ENCODE measurements at places on chromosomes 12 and 14.

- no peak for DNase-seq
These were observed 71.4 kb upstream of the POC1B start for GRCh38 chr12:89597210-89597609.

DNA sequence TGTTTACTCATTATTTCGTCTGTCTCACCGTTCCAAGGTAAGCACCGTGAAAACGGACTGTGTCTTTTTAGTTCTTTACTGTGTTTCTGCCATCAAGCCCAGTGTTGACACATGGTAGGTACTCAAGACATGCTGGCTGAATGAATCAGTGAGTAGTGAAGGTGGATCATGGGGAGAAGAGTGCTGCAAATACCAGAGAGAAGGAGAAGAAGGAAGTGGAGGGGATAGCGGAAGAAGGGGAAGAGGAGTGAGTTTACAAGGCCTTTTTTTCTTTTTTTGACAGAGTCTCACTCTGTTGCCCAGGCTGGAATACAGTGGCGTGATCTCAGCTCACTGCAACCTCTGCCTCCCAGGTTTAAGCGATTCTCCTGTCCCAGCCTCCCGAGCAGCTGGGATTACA is 54.6 kb downstream of the ETV6 start:
- DNase-seq = no peak

GRCh38 chr12:64931981-64932380 is 107.5 kb downstream of the TBC1D30 start:
- no peak for DNase-seq

- DNase-seq = no peak
These were observed 52.6 kb downstream of the FGD6 start for GRCh38 chr12:95164656-95165055.

- DNase-seq = no peak
These were observed 59.4 kb upstream of the FICD start for GRCh38 chr12:108455706-108456105.

DNA sequence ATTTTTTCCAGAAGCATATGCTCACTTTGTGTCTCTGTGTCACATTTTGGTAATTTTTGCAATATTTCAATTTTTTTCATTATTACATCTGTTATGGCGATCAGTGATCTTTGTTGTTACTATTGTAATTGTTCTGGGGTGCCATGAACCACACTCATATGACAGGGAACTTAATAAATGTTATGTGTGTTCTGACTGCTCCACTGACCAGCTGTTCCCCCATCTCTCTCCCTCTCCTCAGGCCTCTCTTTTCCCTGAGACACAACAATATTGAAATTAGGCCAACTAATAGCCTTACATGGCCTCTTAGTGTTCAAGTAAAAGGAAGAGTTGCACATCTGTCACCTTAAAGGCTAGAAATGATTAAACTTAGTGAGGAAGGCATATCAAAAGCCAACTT is 46.0 kb downstream of the SCN8A start:
- no peak for DNase-seq

- no peak for DNase-seq
These were observed 24.6 kb upstream of the FSCB start for GRCh38 chr14:44531658-44532057.

DNA sequence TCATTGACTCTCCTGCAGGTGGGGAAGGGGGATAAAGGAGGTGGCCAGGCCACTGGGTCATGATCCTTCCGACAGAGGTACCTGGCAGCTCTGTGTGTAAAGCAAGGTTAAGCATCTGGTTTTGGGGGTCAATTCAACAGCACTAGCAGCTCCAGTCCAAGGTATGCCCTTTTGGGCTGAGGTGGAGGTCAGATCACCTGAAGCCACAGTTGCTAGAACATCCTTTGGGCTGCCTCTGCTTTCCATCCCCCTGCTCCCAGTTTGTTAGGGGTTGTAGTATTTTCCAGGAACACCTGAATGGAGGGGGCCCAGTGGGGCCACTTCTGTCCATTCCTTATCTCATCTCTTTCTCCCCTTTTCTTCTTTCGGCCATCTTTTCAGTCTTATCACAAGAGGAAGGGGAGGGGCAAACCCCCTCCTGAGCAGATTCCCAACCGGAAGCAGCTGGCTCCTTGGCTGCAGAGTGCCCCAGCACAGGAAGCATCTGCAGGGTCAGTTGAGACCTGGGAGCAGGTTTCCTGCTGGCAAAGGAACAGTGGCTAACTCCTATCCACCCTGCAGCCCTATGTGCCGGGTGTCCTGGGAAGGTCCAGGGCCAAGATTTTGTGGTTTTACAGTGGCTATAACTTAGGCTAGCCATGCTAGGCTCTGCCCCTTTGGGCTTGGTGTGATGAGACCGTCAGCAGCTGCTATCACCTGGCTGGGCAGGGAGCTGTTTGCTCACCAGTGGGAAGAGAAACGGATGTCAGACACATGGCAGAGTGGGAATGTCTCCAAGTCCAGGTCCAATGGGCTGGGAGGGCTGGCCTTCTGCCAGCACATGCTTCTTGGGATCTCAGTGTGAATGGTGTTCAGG is 40.2 kb downstream of the SH2B3 start:
- DNase-seq = no peak

GRCh38 chr12:116303929-116304328 is 26.4 kb upstream of the MED13L start:
- DNase-seq = no peak

GRCh38 chr12:93763746-93764147 is 86.6 kb downstream of the CRADD start:
- no peak for DNase-seq

DNA sequence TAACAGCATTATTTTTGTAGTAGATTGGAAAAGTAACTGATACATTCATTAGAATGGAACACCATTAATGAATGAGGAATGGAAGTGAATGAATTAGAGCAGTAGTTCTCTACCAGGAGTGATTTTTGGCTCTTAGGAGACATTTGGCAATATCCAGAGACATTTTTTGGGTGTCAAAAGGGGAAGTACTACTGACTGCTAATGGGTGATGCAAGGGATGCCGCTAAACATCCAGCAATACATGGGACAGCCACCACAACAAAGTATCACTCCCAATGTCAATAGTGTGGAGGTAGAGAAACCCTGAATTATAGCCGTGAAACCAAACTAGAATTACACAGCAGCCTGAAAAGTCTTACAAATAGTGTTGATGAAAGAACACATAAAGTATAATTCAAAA is 1.5 kb downstream of the CHURC1 start:
- DNase-seq = no peak

GRCh38 chr12:82627799-82628198 is 58.9 kb upstream of the TMTC2 start:
- no peak for DNase-seq

GRCh38 chr12:639566-639965 is 23.7 kb downstream of the NINJ2 start:
- DNase-seq = no peak

DNA sequence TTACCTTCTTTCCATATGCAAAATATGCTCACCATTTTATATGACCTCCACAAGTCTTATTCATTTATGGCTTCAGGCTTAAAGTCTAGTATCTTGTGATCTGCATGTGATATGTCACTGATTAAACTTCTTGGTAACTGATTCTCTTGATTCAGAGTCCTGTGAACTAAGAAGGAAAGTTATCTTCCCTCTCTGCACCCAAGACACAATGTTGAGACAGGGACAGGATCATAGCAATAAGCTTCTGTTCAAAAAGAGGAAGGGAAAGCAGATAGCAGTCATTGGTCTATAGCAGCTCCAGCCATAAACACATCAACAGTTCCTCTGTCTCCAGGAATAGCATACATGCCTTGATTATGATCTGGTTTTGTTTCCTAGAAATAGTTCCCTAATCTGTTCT is 103.1 kb downstream of the UNC79 start:
- DNase-seq = no peak

DNA sequence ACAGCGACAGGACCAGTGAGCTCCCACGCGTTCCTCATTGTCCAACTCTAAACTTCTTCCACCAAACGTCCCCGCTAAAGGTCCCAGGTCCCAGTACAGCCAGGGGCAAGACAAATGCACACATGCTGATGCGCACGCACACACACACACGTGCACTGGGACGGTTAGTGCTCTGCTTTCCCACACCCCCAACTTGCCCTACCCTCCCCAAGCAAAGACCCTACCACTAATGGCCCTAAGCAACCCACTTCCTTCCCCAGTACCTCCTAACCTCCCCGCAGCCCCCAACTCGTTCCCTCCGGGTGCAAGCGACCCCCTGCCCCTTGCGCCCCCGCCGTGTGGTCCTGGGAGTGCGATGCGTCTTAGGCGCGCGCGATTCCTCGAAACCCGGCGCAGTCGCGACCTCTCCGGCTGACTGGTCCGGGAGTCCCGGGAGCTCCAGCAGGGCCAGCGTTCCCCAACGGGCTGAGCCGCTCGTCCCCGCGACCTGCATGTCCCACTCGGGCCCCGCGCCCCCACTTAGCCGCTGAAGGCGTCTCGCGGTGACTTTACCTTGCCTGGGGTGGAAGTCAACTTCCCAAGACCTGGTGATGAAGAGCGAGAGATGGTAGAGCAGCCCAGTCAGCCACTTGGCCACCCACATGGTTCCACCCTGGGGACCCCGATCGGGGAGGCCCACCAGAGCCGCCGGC is 578 bp downstream of the ADAMTS20 start:
- DNase-seq = no peak

DNA sequence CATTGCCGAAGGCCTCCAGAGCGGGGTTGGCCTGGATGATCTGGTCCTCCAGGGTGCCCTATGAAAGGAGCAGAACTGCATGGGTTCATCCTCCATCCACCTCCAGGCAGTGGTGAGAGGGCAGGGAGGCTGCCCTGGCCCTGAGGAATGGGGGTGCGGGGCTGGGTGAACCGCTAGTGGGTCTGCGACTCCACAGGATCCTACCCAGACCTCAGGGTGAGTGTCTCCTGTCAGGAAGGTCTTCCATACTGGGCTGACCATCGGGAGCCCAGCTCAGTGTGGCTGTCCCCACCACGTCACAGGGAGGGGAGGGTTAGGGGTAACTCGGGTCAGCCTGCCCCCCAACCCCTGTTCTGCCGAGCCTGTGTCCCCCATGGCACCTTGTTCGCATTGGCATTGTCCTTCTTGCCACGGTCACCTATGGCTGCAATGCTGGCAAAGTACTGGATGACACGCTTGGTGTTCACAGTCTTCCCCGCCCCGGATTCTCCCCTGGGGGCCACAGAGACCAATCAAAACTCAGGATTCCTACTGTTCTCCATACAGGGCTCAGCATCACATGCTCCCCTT is 3.7 kb downstream of the MYH6 start:
- no peak for DNase-seq

DNA sequence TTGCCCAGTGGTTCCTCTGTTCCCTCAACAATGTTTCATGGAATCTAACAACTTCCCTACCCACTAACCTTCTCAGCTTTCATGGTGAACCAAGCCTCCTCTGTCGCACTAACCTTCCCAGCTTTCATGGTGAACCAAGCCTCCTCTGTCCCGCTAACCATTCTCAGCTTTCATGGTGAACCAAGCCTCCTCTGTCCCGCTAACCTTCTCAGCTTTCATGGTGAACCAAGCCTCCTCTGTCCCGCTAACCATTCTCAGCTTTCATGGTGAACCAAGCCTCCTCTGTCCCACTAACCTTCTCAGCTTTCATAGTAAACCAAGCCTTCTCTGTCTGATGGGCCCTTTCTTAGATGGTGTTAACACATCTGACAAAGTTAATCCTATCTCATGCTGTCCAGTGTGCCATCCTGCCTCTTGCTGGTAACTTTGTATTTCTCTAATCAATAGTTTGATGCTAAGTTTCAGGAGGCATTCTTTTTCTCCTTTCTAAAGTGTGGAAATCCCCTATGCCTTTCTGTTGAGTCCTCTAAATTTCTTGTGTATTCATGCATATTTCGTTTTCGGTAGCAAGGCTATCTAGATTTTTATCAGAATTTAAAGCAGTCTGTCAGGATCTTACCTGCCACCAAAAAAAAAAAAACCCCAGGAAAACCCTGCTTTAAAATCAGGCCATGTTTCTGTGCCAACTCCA is 26.8 kb upstream of the KCNK13 start:
- DNase-seq = no peak

GRCh38 chr14:32531942-32532515 is 202.9 kb downstream of the AKAP6 start:
- no peak for DNase-seq

DNA sequence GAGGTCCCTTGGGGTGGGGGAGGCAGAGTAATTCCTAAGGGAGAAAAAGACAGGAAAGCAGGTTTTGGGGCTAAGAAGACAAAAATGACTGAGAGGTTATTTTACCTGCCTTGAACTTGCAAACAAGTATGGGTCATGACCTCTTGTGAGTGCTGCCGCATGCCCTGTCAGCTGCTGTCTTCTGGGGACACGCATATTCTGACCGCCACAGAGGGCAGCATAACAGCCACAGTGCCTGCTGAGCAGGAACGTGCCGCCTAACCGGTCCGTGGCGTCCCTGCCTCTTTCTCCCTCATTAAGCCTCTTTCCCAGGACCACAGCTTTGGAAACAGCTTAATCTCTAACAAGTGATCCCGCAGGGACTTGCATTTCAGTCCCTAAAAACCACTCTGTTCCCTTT is 51.3 kb upstream of the KCNA1 start:
- DNase-seq = no peak

DNA sequence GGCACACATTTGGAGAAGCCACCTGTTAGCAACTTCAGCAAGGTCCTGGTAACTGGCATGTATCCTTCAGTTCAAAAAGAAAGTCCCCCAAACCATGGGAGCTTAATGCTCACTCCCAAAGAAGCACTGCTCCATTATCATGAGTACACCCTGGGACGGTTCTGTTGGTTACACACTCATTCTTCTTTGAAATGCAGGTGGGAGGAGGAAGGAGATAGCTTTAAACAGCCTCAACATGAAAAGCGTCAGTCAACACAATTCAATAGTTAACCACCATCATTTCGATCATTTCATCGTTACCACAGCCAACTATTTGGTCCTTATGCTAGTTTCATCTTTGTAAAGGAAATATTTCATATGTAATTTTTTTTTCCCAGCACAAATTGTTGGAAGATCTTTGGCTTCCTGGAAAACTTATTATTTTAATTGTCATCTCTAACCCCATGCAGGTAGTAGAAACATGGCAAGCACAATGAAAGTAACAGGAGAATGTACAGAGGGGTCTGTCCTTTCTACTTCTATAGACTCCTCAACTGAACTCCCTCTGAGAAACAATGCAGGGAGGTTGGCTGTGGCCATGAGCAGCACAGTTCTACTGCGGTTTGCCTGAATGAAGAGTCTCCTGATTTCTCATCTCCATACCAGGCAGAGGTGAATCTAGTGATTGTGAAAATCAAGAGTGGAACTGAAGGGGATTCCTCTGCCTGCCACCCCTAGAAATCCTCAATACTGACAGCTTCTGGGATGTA is 196.4 kb upstream of the FOXN3 start:
- no peak for DNase-seq

DNA sequence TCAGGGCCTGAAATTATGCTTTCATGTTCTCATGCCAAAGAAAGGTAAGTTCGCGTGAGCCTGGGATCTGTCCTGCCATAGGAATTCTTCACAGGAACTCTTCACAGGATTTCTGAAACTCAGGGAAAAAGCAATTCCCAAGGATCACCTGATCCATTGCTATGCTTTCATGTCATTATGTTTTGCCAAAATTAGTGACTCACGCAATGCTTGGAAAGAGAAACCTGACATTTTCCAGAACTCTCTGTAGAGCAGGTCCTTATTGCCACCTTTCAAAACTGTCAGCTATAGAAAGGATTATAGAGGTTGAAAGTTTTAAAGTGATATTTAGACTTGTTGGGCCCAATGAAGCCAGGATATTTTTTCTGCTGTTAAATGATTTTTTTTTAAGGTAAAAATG is 6.3 kb upstream of the KCNJ8 start:
- DNase-seq = no peak

- DNase-seq = no peak
These were observed 8.2 kb downstream of the PDE6H start for GRCh38 chr12:14981049-14981448.
